Heart left ventricle (tissue), 16 donors: ENCODE measurements at places on chromosomes 11 and 22. TPM values are rescaled to one million over a fixed set of nuclear protein-coding genes. Genes with fewer than 3 reads are reported as not detected.

DNA sequence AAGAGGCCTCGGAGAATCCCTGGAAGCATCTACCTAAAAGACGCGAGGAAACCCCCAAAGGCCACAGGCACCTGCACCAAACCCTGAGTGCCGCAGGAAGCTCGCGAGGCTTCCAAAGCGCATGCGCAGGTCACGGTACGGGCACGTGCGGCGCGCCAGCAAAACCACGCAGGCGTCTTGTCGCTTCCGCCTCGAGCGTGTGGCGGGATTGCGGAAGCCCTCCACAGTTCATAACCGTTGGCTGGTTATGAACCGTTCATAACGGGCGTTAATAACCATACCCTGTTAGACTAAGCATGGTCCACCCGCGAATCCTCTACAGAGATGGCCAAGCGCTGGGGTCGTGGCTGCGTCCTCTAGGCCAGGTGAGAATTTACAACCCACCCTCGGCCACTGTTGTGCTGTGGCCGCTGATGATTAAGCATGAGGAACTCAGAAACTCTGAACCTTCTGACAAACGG lies 46.4 kb downstream of the MORC2 start:
- DNase-seq, result peak; percentile 65

DNA sequence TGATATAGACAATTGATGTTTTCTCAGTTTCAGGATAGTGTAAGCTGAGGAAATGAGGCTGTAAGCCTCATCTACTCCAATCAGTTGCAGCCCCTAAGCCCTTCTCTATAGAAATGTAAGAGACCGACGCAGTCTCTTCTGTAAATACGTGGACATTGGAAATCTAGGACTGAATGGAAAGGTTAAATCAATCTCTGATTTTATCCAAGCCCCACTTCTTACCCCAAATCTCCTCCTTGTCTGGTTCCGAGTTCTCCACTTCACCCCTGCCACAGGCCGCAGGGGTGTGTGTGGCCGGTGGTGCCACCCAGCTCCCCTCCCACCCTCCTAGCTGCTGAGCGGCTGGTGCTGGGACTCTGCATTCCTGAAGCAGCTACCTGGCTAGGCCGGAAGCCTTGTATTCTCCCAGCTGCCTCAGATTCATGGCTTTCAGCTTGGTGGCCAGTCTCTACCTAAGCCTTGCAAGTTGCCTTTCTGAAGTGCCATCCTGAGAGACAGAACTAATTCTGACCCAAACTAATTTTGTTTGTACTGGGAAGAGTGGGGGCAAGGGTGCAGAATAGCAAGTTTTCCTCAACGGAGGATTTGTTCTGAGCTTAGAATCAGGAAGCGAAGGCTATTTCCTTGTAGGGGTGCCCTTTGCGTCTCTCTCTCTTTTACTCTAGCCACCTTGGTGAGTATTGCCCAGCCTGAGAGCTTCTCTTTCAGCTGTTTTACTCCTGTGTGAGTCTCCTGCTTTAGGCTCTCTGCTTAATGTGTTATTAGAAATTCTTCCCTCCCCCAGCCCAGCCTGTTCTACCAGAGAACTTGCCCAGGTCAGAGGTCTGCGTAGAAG lies 749 bp downstream of the VWA5A start:
- DNase-seq, result no peak

DNA sequence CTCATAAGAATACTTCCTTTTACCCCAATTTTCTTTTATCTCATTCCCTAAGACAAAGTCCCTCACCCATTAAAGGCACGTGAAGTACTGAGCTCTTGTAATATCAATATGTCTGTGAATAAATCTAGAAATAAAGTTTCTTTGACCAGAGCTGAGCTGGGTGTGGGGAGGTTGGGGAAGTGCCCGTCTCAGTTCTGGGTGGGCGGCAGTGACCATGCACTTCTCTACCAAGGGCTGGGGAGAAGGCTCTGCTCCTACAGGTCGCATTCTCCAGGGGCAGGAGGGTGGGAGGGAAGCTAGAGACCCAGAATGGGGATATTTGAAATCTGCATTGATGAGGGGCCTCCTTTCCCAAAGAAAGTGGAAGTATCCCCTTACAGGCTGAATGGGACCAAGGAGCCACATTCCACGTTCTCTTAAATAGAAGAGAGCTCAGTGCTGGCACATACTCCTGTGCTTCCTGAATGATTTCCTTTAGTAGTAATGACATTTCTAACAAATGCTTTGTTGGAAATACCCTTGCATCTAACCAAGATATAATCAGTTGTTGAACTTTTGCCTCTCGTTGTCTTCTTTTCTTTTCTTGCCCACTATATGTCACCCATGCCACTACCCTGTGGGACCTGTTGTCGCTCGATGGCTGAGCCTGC lies 16.1 kb downstream of the RBX1 start:
- DNase-seq, result no peak

- no peak for DNase-seq
Observed at GRCh38 chr22:38233427-38233826, 31.6 kb downstream of the MAFF start.

- no peak for DNase-seq
Observed at GRCh38 chr22:22763512-22763911, 119.1 kb downstream of the GGTLC2 start.

SLC25A1 gene
- 28.8 TPM for polyA plus RNA-seq

C1QTNF5 gene
- polyA plus RNA-seq, result 23.9 TPM

EFEMP2 gene
- 43.6 TPM for polyA plus RNA-seq

A4GALT gene
- polyA plus RNA-seq, result 91.7 TPM

SLC37A2 gene
- polyA plus RNA-seq, result 0.65 TPM

TRIM51 gene
- not detected for polyA plus RNA-seq

SSRP1 gene
- polyA plus RNA-seq, result 86.5 TPM

CRYBB2 gene
- not detected for polyA plus RNA-seq

DTX4 gene
- 1.1 TPM for polyA plus RNA-seq

ATG16L2 gene
- polyA plus RNA-seq, result 24.2 TPM
